ENCODE measurements at places on chromosomes 7 and 10. TPM values are rescaled to one million over a fixed set of nuclear protein-coding genes. Genes with fewer than 3 reads are reported as not detected.

Gene OR2A12
- not detected for total RNA-seq

Gene PAX2
- total RNA-seq = not detected

Gene GIMAP7
- total RNA-seq = 12.4 TPM

Gene ACHE
- 1.0 TPM for total RNA-seq

Gene NPTX2
- total RNA-seq = 4.8 TPM

Gene FAM25A
- not detected for total RNA-seq

Gene GATA3
- 1.7 TPM for total RNA-seq

Gene SPDYE16
- total RNA-seq = not detected

Gene TLX1
- total RNA-seq = not detected

Gene IQUB
- total RNA-seq = 11.3 TPM

Gene IFIT2
- 4.9 TPM for total RNA-seq

Gene TRPV5
- not detected for total RNA-seq

Gene CYP3A4
- total RNA-seq = not detected

Gene WIPF3
- 1.1 TPM for total RNA-seq

Gene SFXN3
- total RNA-seq = 42.9 TPM

Gene NUTM2A
- 2.5 TPM for total RNA-seq

Gene AQP1
- total RNA-seq = 197 TPM

Gene KLF14
- not detected for total RNA-seq

Gene PILRB
- 83.4 TPM for total RNA-seq

Gene ADRB1
- 0.89 TPM for total RNA-seq

Gene PLCE1
- total RNA-seq = 19.7 TPM

Gene PPP1R9A
- total RNA-seq = 38.8 TPM

Gene NDUFB2
- total RNA-seq = 213 TPM

Gene LBX1
- total RNA-seq = not detected

Gene LIPK
- not detected for total RNA-seq

Gene FAM131B
- not detected for total RNA-seq

Gene HOXA1
- total RNA-seq = not detected

Gene CARD11
- total RNA-seq = 2.5 TPM

Gene APBB1IP
- total RNA-seq = 2.5 TPM

Gene CNPY1
- not detected for total RNA-seq

Gene OR6B1
- not detected for total RNA-seq

Gene ADO
- 21.8 TPM for total RNA-seq

Gene LIPM
- not detected for total RNA-seq

Gene LLCFC1
- total RNA-seq = not detected

Data from thyroid gland (tissue), 4 donors.